ENCODE measurements at places on chromosomes 7 and 10.
A peak's percentile ranks its signal among the peaks of the same experiment; 100 is the strongest.

DNA sequence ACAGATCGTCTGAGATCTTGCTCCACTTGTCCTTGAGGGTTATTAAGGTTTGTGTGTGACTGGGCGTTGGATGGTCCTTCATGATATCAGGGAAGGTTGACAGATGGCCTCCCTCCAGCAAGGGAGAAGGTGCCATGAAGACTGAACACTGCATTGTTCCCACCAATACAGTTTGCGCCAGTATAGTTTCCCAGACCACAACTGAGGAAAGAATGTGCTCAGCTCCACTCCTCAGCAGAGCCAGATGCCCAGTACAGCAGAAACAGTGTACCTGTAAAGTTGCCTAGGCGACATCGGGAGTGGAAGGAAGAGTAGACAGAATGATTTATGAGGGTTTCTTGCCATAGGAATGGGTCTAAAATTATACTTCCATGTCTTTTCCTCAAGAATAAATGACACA is 137.5 kb downstream of the ST7 start:
- no peak for DNase-seq

DNA sequence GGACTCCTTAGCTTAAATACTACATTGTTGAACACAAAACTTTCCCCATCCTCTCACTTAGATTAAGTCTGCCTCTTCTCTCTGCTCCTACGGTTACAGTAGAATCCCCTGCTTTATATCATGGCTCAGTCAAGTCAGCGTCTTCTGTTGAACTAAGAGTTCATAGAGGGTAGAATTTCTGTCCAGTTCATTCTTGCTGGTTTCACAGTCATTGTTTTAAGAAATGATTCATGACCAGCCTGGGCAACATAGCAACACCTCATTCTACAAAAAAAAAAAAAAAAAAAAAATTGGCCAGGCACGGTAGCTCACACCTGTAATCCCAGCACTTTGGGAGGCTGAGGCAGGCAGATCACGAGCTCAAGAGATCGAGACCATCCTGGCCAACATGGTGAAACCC is 3.7 kb upstream of the ZFYVE27 start:
- DNase-seq: no peak

GRCh38 chr10:94890264-94891022 is 48.0 kb upstream of the CYP2C9 start:
- DNase-seq: no peak

DNA sequence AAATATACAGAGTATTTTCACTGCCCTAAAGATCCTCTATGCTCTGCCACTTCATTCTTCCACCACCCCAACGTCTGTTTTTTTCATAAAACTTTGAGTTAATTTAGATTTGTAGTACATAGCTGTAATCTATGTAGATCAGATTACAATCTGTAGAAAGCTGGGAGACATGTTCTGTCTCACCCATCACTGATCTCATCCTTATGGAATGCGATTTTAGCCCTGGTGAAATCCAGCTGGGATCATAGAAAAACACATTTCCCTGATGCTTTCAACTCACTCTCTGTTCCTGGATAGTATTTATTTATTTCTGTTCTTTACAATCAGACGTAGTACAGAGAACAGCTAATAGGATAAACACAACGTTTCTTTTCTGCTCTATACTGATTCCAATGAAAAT is 521.0 kb downstream of the KIF20B start:
- DNase-seq: peak; percentile 37

DNA sequence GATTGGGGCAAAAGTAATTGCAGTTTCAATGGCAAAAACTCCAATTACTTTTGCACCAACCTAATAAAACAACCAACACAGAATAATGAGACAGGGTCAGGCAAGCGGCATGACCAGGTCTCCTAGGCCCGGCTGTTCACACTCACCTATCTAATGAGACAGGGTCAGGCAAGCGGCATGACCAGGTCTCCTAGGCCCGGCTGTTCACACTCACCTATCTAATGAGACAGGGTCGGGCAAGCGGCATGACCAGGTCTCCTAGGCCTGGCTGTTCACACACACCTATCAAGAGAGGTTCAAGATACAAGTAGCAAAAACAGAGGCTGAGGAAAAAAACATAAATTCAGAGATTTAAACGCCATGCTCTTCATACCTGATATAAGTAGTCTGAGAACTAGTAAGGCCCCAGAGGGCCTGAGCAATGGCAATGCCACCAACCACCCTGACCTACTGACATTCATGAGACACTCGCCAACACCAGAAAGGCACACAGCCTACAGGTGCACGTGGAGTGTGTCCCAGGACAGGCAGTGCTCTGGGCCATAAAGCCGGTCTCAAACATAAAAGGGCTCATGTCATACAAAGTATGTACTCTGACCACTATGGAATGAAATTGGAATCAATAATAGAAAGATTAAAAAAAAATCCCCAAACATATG is 40.6 kb upstream of the NCAPG2 start:
- DNase-seq: no peak

GRCh38 chr7:8064828-8065227 is 96.2 kb downstream of the GLCCI1 start:
- DNase-seq: no peak

DNA sequence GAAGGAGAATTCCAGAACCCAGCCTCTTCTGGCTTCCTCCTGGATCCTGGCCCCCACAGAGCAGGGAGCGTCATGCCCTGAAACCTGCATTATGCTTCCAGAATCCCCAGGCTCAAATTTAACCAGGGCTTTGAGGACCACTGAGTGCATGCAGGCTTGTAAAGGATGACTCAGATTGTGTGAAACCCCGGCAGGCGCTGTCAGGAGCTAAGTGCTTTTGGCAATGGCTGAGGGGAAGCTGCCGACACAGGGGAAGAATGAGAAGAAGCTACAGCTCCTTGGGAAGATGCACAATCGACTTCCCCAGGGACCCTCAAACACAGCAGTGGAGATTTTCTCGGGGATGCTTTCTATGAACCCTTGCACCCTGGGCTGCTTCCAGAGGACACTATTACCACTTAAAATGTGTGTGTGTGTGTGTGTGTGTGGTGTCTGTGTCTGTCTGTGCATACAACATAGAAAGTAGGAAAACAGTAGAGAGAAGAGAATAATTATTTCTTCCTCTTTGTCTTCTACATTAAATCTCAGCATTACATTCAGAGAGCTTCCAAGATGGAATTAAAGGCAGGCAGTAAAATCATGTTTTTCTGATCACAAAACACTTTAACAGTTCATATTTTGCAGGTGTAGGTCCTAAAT is 183.5 kb upstream of the INHBA start:
- no peak for DNase-seq

DNA sequence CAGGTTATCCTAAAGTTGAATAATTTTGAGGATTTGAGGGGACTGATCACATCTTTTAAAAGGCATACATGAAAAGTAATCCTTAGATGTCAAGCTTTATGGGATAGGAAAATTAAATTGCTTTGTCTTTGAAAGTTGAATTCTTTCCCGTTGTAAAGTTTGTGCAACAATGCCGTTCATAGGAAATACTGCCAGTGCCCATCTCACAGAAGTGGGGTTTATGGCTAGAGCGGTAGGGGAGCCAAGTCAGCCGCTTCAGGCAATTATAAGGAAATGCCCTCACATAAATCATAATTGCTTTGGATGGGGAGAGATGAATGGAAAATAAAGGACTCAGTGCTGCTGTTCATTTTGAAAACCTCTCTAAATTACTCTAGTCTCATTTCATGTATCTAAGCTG is 18.1 kb downstream of the CDC123 start:
- no peak for DNase-seq

- peak; percentile 28 for DNase-seq
Measured at GRCh38 chr10:21039721-21040120, 142.6 kb upstream of the NEBL start.

Data from kidney (tissue), 22 donors.